ENCODE measurements at places on chromosomes 5 and 9.

DNA sequence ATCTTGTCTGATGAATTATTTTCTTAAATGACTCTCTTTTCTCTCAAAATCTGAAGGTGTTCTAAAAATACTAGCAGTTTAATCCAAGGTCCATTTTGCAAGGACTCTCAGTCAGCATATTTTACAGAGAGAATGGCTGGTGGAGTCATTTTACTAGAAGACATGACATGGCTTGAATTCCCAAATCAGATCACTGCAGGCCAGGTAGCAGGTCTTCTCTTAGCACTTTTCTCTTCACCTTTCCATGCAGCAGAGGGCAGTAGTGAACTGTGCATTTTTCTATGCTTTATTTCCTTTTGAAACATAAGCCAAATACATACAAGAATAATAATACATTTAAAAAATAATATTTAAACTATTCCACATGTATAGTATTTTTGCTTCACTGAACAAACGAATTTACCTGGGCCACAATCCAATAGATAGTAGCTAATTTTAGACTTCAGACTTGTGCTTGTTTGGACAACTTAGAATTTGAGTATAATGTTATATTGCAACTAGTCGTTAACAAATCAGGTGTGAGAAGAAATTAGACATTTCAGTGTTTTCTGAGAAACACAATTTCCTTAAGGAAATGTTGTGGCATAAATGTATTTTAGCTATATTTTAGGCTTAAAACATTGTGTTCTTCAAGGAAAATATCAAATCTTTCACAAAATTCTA is 289.4 kb upstream of the DAB2 start:
- peak; percentile 84 for DNase-seq

DNA sequence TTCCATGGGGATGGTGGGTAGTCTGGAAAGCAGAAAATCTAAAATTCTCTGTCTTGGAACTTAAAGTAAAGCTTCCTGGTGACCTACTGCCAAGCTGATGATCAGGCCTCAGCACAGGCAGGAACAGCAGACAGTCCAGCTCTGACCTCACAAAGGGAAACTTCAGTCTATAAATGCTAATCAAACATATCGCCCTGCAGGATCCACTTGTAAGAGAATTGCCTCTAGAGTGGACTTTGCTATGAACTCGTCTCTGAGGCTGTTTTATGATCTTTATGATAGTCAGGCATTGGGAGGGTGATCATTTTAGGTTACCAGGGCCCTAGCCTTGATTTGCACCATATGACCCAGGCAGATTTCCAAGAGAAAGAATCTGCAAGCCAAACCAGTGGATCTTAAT is 67.6 kb upstream of the SELENOP start:
- DNase-seq, result no peak

DNA sequence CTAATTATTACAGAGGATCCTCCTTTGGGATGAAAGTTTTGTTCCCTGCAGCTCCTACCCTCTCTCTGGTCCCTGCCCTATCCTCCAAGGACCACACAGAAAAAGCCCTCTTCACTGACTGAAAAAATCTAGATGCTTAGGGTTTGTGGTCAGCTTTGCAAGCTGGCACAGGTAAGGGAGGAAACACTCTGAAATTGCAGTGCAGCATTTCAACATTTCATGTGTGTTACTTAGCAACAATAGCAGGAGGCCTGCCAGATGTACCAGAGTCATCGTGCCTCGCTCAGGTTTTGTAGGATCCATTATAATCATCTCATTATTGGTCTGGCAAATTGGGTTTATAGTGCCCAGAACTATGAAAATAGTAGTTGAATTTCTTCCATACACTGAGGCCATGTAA is 109.5 kb downstream of the PALM2AKAP2 start:
- DNase-seq, result no peak

- DNase-seq, result peak; percentile 23
Measured at GRCh38 chr9:34179213-34180136, 632 bp downstream of the UBAP1 start.

DNA sequence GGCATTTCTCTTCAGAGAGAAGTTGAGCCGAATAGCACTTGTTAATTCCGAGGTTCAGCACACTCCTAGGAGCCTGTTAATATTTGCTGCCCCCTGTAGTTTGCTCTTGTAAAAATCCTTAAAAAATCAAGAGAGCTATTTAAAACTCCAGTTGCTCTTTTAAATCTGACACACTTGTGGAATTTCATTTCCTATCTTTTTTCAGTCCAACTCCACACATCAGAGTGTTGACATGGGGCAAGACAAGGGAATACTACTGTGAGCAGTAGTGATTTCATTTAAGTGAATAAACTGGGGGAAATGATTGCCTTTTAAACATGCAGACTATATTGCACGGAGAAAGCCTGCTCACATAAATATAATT is 1096.3 kb upstream of the DMAC1 start:
- no peak for DNase-seq

DNA sequence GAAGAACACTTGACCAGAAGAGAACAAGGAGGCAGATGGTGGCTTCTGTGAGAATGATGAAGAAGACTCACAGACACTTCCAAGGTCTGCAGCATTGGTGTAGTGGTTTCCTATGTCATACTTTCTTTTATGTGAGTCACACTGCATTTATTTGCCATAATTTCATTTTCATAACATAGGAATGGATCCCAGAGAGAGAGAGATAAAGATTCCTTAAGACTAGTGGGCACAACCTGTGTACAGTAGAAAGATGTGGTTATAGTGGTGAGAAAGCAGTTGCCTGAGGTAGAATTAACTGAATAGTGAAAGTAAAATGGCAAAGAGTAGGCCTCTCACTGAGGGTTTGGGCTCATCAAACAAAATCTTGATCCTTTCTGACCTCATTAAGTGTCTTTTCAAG is 7.6 kb upstream of the CCDC152 start:
- DNase-seq, result peak; percentile 25

GRCh38 chr9:95399261-95399660 is 81.8 kb upstream of the FANCC start:
- no peak for DNase-seq

- no peak for DNase-seq
Measured at GRCh38 chr5:1661311-1661710, 137.6 kb upstream of the LPCAT1 start.

GRCh38 chr5:150057052-150057451 is 29.3 kb downstream of the CSF1R start:
- DNase-seq, result no peak

DNA sequence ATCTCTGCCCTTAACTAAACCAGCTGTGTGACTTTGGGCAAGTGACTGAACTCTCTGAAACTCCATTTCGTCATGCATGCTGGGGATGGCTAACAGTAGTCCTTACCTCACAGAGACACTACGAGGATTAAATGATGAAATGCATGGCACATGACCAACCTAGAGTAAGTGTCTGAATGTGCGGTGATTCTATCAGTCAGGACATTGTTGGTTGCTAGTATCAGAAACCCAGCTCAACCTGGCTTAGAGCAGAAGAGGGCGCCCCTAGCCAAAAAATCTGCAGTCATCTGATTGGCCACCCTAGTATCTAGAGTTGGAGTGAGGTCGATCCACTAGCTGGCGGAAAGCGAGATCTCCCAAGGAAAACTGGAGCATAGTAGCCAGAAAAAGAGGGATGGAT is 25.2 kb downstream of the NEURL1B start:
- no peak for DNase-seq

DNA sequence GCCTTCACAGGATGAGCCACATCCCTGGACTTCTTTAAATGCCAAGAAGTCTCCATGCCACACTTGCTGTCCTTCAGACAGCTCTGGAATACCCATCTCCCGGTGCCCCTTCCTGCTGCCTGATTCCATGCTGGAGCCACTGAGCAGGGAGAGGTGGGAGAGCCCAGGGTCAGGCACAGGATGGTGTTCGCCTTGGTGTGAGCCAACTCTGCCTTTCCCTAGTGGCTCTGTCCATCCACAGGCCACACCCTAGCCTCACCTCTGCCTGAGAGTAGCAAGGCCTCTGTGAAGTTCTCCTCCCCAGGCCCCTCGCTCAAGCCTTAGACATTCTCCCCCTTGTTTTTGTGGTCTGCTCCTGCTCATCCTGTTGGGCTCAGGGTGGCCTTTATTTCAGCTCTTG is 54.2 kb upstream of the ANGPTL2 start:
- no peak for DNase-seq

DNA sequence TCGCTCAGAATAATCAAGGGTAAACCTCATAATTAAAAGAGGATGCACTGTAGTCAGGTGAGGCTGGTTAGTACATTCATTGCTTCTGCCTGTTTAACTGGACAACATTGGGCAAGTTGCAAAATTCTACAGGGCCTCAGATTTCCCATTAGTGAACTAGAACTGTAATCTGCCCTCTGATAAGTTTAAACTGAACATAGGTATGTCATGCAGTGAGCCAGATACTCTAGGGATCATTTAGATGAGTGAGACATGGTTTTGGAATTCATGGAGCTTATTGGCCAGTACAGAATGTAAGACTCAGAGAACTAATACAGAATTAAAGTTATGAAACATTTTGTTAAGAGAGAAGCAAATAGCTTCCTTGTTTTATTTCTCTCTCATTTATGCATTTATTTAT is 35.9 kb downstream of the RNF44 start:
- DNase-seq, result peak; percentile 88

DNA sequence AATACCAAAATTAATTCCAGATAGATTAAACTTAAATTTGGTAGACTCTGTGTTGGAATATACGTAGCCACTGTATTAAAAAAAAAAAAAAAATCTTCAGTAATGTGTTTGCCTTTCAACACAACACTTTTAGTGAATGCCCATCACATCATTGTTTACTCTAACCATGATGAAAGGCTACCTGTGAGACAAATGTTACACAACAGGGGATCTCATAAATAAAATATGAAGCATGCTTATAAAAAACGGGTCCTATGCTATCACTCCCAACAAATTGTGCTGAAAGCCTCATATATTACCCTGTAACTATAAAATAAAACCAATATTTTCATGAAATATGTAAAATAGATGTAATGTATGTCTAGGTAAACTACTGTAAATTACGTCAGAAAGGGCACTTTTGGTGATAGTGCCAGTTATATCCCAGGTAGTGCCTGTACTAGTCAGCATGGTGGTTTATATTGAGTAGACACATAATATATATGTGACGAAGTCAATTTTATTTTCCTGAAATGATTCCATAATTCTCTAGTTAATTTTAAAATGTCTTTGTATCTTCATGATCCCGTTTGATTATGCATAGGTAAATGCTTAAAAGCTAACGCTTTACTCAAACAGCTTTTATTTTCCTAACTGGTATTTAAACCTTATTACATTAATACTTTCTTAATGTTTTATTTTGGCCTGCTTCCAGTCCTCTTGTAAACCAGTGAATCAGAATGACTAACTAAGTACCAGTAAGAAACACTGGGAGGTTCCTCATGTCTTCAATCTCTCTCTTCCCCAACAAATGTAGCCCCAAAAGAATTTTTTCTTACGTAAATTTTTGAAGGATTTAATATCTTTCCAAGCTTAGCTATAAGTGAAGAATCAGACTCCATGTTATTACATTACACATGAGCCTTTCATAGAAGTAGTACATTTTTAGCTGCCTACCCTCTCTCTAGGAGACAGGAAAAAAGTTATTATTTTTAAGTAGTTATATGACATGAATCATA is 420.3 kb downstream of the GABRG2 start:
- peak; percentile 51 for DNase-seq

- DNase-seq, result peak; percentile 93
Measured at GRCh38 chr5:126044111-126044668, 379.0 kb upstream of the GRAMD2B start.

GRCh38 chr9:107542411-107543157 is 53.0 kb upstream of the KLF4 start:
- DNase-seq, result no peak

- no peak for DNase-seq
Measured at GRCh38 chr5:133326361-133326760, 274.5 kb downstream of the HSPA4 start.

- DNase-seq, result no peak
Measured at GRCh38 chr9:126160067-126160853, 166.4 kb upstream of the MVB12B start.

- no peak for DNase-seq
Measured at GRCh38 chr5:55699041-55699688, 13.0 kb downstream of the SLC38A9 start.

DNA sequence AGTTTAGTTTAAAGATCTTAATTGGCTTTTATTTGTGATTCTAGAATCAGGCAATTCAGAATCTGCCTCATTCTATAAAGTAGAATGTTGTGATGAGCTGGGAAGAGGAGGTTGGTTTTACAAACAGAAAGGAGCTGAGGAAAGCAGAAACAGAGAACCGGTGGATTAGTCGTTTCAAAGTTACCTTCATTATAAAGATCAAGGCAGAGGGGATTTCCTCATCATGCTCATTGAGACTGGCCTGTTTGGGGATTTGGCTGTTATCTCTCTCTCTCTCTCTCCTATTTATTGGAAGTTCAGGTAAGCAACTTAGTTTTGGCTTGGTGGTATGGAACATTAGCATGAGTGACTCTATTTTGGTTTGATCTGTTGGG is 134.0 kb downstream of the GCNT1 start:
- no peak for DNase-seq

- DNase-seq, result no peak
Measured at GRCh38 chr9:93325307-93326035, 126.0 kb upstream of the FAM120A start.

DNA sequence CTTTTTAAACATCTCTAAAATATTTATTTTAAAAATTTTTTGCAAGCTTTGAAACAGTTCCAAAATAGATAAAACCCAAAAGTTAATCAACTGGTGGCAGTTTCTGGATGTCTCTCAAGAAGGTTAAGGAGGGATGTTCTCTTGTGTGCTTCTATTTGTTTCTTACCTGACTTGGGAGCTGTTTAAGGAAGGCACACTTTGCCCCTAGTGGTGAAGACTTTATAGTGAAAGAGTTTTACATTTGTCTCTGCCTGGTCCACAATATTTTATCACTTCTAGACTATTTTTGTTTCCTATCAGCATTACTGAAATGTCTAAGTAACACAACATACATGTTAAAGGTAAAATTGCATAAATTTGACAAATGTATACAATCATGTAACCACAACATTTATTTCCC is 552.8 kb downstream of the SEMA5A start:
- DNase-seq, result peak; percentile 12

DNA sequence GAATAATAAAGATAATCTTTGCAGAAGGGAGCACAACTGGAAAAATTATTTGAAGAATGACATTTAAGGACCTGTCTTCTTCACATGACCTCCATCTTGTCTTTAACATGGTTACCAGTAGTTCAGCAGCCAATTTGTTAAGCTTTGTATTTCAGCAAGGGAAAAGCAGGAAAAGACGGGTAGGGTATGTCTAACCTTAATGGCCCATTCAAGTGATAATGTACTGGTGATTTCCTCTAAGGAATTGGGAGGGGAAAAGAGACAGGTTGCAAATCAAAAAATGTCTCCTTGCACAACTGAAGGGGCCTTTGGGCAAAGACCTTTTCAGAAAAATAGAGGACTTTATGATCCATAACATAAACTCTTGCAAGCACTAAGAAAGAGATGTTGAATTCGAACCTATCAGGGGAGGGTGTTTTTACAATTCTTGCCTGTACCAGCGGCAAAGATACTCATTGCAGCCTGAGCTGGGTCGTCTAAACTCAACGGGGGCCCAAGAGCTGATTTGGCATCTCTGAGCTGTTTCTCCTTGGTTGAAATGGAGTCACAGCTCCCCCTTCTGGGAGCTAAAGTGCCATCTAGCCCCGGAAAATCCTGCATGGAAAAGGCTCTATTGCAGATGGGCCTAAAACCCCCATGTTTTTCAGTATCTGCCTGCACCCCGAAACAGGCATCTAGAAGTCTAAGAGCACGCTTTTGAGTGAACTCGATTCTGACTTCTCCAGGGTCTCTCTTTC is 3.8 kb downstream of the BRINP1 start:
- DNase-seq, result peak; percentile 25
